ENCODE measurements at places on chromosomes 2 and 18. TPM values are rescaled to one million over a fixed set of nuclear protein-coding genes. Genes with fewer than 3 reads are reported as not detected.

NABP1 gene
- 45.4 TPM for total RNA-seq

DNA sequence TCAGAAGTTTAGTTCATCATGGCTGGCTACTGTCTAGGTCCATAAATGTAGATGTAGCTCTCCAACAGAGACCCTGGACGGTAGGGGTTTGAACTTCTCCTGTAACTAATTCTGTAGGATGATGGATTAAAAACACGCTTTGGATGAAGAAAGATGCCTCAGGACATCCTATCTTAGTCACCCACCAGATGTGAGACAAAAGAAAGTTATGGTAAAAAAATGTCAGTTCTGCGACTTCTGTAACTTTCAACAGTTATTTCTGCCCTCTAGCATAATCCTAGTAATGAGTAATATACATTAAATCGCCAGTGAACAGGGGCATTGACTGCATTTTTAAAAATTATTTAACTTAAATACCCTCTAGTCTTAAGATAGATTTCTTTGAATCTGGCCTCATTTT is 210.1 kb upstream of the LRATD1 start:
- no peak overlapping the region for H3K4me3 ChIP-seq
- H3K36me3 ChIP-seq, result no peaks in the 10 kb centered on the region
- H3K4me1 ChIP-seq, result peaks cover 8% of the 10 kb centered on the region
- DNase-seq, result peak; percentile 10
- no peak overlapping the region for H3K27ac ChIP-seq

GRCh38 chr2:19932928-19933327 is 31.1 kb upstream of the TTC32 start:
- no peaks in the 10 kb centered on the region for H3K27me3 ChIP-seq
- peak overlapping the region; percentile 89 for H3K27ac ChIP-seq
- DNase-seq, result peak; percentile 62
- H3K4me1 ChIP-seq, result peaks cover 25% of the 10 kb centered on the region
- peaks cover 39% of the 10 kb centered on the region for H3K36me3 ChIP-seq

DNA sequence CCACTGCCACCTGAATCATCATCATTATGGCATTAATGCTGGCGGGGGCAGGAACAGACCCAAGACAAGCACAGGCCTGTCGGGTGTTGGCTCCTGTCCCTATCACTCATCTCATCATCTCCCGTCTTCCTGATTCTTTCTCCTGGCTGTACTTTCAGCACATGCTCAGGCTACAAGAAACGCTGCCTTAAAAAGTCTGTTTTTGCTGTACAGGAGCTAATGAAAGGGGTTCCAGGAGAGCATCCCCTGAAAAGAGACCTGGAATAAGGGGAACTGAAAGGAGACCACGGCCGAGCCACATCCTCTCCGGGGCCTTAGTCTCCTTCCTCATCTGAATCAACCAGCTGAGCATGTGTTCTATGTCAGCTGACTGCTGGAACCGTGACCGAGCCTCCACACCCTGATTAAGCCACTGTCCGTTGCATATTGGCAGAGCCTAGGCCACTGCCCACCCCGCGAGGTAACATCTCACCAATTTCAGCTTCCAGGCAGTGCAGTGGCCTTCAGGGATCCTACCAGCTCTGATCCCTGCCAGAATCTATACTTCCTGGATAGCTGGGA is 62.6 kb downstream of the DNMT3A start:
- H3K27me3 ChIP-seq, result no peaks in the 10 kb centered on the region
- no peaks in the 10 kb centered on the region for H3K4me1 ChIP-seq
- no peak for DNase-seq
- no peak overlapping the region for H3K4me3 ChIP-seq

DNA sequence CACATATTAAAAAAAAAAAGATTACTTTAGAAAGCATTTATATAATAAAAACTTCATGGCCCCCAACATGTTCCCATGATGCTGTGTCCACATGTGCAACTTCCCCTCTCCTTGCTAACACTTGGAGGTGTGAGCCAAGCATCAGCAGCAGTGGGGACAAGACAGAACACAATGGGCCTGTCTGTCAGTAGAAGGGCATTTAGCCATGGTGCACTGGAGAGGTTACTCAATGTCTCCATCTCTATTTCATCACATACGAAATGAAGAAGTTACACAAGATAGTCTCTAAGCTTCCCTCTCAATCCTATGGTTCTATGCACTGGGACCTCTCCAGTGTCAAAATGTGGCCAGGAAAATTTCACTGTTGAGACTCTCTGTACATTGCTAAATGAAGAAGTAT is 2.5 kb downstream of the VIT start:
- no peak for DNase-seq
- H3K4me3 ChIP-seq, result no peak overlapping the region
- no peak overlapping the region for H3K27ac ChIP-seq
- H3K27me3 ChIP-seq, result no peaks in the 10 kb centered on the region
- peaks cover 17% of the 10 kb centered on the region for H3K4me1 ChIP-seq

C2orf78 gene
- not detected for total RNA-seq

ABCA12 gene
- not detected for total RNA-seq

GRCh38 chr18:2641638-2642037 is 13.9 kb upstream of the SMCHD1 start:
- no peaks in the 10 kb centered on the region for H3K27me3 ChIP-seq
- no peak for DNase-seq
- H3K36me3 ChIP-seq, result no peaks in the 10 kb centered on the region
- peaks cover 5% of the 10 kb centered on the region for H3K4me1 ChIP-seq

DNA sequence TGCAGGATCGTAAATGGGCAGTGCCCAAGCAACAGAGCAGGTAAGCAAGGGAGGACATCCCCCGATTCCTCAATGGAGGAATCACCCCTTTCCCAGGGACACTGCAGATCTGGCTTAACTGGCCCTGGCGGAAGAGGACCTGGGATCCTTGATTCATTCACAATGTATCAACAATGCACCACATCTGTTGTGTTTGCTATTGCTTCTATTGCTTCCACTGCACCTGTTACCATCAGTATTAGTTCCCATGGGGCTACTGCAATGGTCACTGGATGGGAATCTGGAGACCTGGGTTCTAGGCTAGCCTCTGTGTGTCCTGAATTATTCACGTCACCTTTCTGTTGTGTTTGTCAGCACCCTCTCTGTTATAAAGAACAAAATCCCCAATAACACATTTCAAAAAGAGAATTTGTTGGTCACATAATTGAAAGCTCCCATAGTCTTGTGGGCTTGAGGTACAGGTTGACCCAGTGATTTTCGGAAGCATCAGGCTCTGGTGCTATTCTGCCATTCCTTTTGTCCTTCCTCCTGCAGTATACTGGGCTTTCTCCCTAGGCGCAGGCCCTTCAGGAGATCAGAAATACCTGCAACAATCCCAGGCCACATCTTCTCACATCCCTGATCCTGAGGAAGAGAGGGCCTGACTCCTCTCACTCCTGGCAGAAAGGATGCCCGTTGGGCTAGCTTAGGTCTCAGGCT is 193.5 kb upstream of the GLI2 start:
- H3K36me3 ChIP-seq, result no peaks in the 10 kb centered on the region
- peaks cover 21% of the 10 kb centered on the region for H3K4me1 ChIP-seq
- H3K27ac ChIP-seq, result no peak overlapping the region
- H3K4me3 ChIP-seq, result no peak overlapping the region
- DNase-seq, result no peak

DNA sequence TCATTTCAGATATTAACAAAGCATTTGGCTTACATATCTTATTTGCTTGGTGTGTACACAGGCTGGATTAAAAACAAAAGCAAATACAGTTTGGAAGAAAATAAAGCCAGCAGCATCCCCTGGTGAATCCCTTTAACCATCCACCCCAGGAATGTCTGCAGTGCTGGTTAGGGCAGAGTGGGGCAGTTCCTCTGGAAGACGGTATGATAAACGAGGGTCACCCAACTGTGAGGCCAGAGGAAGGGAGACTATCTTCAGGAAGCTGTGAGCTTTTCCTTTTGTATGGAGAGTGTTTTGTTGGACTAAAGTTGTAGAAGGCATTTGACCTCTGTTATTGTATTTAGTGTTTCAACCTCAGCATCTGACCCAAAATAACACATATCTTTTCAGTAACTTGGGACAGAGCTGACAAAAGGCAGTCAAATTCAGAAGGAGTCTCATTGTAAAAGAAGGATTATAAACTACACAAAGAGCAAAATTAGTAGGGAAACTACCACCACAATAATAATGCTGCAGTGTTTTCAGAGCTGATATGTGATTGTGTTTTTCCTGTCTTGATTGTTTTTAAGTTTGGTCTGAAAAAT is 159.1 kb downstream of the FMNL2 start:
- no peak for DNase-seq
- no peaks in the 10 kb centered on the region for H3K36me3 ChIP-seq
- H3K27me3 ChIP-seq, result no peaks in the 10 kb centered on the region
- H3K27ac ChIP-seq, result no peak overlapping the region
- H3K4me3 ChIP-seq, result no peak overlapping the region

DNA sequence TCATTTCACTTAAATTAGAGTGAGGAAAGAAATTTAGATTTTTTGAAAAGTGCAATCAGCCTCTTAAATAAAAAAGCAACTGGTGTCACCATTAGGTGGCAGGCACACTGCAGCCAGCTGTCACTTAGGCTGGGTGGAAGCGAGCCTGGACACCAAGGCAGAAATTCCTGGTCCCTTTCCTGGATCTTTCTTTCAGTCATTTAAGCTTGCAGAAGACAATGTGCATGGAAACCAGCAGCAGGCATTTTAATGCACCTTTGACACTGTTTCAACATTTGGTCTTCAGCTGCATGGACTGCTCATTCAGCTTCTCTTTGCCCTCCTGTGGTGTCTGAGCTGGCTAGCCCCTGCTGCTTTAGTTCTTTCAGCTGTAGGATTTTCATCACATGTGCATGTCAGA is 61.0 kb downstream of the AQP4 start:
- H3K27me3 ChIP-seq, result no peaks in the 10 kb centered on the region
- no peaks in the 10 kb centered on the region for H3K4me1 ChIP-seq
- H3K27ac ChIP-seq, result no peak overlapping the region

GRCh38 chr2:69453475-69454129 is 16.4 kb upstream of the NFU1 start:
- H3K36me3 ChIP-seq, result no peaks in the 10 kb centered on the region
- H3K4me3 ChIP-seq, result no peak overlapping the region
- no peaks in the 10 kb centered on the region for H3K4me1 ChIP-seq
- no peak overlapping the region for H3K27ac ChIP-seq
- no peaks in the 10 kb centered on the region for H3K27me3 ChIP-seq

DNA sequence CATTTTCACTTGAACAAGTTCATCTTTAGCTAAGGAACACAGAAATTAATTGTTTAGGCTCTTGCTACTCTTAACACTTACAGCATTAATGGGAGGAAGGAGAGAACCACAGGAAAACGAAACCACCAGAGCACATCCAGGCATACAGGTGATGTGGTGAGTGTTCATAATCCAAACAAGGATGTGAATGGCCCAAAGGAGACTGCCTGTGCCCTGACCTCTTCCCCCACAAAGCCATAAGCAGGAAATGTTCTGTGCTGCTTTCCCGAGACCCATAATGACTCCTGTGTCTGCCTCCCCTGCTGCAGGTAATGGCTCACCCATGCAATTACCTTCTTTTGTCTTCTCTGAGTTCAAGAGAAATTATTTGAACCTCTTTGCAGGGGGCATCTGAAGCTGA is 295.9 kb upstream of the LINC00305 start:
- DNase-seq, result no peak
- no peak overlapping the region for H3K27ac ChIP-seq
- H3K36me3 ChIP-seq, result no peaks in the 10 kb centered on the region
- H3K4me1 ChIP-seq, result no peaks in the 10 kb centered on the region
- H3K4me3 ChIP-seq, result no peak overlapping the region
- 0 out of 2 replicates have a peak, but pooled peaks cover 4% of the 10 kb centered on the region for H3K27me3 ChIP-seq

DNA sequence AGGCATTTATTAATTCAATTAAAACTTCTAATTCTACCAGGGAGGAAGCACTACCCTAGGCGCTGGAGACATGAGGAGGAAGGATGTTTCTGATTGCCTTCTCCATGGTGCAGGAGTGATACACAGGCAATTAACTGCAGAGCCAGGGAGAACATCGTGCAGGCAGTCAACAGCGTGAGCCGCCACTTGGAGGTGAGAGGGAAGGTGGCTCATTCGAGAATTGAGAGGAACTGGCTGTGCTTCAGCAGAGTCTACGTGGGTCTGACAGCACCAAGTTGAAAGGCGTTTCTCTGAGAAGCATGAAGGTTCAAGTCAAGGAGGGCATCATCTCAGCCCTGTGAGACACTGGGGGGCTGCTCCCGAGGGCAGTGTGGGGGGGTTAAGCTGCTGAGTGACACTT is 388.7 kb upstream of the MYT1L start:
- no peak overlapping the region for H3K4me3 ChIP-seq
- H3K27me3 ChIP-seq, result peaks cover 25% of the 10 kb centered on the region
- no peak for DNase-seq
- no peaks in the 10 kb centered on the region for H3K36me3 ChIP-seq
- H3K4me1 ChIP-seq, result no peaks in the 10 kb centered on the region

GCKR gene
- not detected for total RNA-seq

HSBP1L1 gene
- 56.8 TPM for total RNA-seq

DNA sequence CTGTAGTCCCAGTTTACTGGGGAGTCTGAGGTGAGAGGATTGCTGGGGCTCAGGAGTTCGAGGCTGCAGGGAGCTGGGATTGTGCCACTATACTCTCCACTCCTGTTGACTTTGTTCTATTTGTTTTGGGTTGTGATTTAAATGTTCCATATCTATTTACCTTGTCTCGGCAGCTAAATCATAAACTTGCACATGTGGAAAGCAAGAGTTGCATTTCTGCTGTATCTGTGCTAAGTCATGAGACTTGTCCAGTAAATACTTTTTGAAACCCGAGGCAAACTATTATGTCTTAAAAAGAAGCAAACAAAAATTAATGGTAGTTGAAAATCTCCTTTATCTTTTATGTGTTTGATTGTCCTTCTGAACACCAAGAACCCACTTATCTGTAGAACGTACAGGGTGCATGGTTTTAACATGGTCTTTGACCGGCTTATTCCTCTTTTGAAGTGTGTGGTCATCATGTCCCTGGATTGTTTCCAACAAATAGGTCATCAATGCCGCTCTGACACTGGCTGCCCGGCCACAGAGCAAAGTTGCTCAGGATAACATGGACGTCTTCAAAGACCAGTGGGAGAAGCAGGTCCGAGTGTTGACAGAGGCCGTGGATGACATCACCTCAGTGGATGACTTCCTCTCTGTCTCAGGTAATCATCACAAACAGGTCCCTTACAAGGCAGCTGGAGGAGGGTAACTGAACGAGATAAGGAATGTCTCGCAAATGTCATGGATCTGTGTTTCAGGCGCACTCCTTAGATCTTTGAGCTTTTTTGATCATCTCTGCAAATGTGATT is 241.1 kb upstream of the LRRTM1 start:
- no peaks in the 10 kb centered on the region for H3K4me1 ChIP-seq
- no peak overlapping the region for H3K27ac ChIP-seq
- no peak for DNase-seq
- no peaks in the 10 kb centered on the region for H3K36me3 ChIP-seq
- H3K4me3 ChIP-seq, result no peak overlapping the region

C2orf92 gene
- 3.3 TPM for total RNA-seq

DNA sequence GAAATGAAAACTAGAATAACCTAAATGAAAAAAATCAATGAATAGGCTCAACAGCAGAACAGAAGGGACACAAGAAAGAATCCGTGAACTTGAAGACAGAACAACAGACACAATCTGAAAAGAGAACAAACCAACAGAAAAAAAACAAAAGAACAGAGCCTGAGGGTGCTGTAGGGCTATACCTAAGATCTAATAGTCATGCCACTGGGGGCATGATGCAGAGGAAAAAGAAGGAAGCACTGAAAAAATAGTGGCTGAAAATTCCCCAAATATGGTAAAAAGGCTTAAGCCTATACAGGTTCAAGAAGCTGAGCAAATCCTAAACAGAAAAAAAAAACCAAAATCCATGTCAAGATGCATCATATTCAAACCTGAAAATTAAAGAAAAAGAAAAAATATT is 50.3 kb downstream of the KANSL3 start:
- no peak for DNase-seq
- no peak overlapping the region for H3K4me3 ChIP-seq
- H3K27ac ChIP-seq, result no peak overlapping the region
- H3K36me3 ChIP-seq, result peaks cover under 1% of the 10 kb centered on the region

Data from PC-3 (cell line).